ENCODE measurements at places on chromosomes 12 and 14.
A peak's percentile ranks its signal among the peaks of the same experiment; 100 is the strongest.

DNA sequence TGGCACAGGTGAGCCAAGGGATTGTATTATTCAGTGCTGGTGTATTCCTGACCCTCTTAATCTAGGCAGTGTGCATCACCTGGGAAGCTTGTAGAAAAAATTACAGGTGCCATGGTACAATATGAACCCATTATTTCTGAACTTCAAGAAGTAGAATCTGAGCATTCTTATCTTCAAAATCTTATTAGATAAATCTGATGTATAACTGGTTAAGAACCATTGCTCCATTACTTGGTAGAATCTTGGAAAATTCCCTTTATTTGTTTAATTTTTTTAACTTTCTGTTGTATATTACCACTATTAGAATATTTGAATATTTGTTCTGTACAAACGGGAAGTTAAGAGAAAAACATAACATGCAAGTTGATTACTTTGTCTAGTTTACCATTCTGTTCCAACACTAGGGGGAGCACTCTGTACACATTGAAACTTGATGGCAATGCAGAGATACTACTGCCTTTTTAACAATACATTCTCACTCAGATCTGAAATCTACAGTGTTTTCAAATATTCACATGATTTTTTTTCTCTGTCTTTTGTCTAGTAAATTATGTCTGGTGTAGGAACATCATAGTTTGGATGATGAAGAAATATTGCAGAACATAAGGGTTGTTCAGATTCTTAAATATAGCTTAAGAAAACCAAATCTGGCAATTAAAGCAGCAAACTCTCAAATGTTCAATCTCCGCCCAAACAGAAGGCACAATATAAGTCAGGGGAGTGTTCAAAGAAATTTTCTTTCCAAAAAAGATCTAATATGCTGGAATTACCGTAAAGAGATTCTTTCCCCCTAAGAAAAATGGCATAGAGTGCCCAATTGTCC is 196.6 kb downstream of the PCNX1 start:
- DNase-seq, result no peak

DNA sequence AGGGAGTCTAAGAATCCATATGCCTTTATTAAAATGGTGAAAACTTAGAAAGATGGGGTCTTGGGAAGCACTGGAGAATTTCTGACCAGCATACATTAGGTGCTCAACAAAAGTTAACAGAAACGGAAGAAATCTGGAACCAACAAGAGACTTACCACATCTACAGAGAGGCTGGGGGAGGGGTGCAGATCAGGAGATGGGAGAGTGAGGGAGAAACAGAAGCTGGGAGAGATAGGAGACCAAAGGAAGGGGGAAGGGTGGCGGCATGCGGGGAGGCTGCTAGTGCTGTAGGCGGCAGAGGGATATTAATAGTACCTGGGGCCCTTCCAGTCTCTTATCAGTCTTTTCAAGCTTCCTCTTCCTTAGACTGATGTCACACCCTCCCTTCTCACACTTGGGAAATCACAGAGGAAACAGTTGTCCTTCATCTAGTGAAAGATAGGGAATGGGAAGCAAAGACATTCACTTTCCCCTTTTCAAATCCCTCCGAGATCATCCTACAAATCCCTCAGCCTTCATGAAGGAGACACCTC is 18.1 kb downstream of the ZBTB39 start:
- no peak for DNase-seq

GRCh38 chr12:124597041-124597440 is 29.6 kb upstream of the NCOR2 start:
- DNase-seq, result no peak

DNA sequence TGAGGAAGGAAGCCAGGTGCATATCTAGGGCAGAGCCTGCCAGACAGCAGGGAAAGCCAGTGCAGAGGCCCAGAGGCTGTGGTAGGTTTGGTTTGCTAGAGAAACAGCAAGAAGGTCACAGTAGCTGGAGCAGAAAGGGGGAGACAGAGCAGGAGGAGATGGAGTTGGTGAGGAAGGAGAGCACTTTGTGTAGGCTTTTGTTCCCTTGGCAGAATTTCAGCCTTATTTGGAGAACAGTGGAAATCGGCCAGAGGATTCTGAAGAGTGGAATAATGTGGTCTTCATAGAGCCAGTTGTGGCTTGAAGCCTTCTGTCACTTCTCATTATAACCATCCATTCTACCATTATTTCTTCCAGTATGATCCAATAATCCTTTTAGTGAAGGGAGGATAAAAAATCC is 212.9 kb upstream of the FAR2 start:
- DNase-seq, result no peak

GRCh38 chr14:31229638-31230572 is 22.3 kb upstream of the HECTD1 start:
- no peak for DNase-seq

GRCh38 chr12:82383930-82384552 is 25.7 kb downstream of the METTL25 start:
- DNase-seq, result no peak

- DNase-seq, result no peak
Measured at GRCh38 chr14:93056840-93057585, 58.7 kb downstream of the ITPK1 start.

DNA sequence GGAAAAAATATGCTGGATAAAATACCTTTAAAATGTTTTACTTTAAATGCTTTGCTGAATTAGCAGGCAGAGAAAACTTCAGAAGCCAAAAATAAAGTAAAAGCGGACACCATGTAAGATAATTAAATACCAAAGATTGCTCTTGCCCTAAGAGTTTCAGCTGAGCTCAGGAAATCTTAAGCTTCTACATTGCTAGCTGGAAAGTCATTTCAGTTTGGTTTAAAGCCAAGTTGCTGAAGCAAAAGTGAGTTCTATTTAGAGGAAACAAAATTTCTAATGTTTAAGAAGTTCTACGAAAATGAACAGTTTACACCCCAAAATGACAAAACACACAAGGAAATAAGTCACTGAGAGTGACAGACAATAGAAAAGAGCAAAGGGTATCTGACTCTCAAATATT is 310.0 kb downstream of the ADAMTS20 start:
- DNase-seq, result no peak

DNA sequence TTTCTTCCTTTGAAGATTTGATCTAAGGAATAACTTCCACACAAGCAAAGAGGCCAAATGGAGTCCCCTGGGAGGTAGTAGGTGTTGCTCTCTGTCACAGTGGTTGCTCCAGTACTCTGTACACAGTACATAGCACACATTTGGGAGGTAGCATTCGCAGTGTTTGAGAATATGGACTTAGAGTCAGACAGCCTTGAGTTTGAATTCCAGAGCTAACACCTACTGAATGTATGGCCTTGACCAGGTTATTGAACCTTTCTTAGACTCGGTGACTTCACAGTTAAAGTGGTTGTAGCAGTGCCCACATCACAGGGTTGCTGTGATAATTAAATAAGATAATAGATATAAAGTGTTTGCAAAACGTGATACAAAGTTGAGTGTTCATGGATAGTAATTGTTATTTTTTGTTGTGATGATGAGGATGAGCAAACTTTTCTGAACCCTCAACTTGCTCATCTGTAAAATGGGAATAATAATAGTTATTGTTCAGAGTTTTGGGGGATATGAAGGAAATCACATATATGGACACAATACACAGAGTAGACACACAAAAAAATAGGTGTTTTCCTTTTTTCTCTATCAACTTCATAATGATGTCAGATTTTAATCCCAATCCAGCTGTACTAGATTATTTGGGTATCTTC is 271.6 kb upstream of the CRY1 start:
- DNase-seq, result no peak

GRCh38 chr12:100845095-100845494 is 50.5 kb downstream of the ANO4 start:
- DNase-seq, result no peak

DNA sequence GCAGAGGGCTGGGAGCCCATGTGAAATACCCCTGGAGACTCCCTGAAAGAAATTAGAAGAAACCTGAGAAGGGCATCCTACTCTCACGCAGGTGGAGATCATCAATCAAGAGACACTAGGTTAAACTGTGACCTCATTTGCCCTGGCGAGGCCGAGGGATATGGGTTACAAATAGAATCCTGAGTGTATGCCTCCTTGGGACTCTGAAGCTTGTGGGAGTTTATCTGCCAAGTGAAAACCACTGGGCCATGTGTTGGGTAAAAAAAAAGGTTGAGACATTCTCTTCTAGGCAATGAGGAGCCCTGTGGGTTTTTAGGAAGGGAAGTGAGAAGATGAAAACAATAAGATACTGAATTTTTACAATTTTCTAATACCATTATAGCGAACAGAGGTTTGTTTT is 160.7 kb upstream of the ARID2 start:
- no peak for DNase-seq

GRCh38 chr14:47040550-47040949 is 389.0 kb upstream of the RPL10L start:
- no peak for DNase-seq

DNA sequence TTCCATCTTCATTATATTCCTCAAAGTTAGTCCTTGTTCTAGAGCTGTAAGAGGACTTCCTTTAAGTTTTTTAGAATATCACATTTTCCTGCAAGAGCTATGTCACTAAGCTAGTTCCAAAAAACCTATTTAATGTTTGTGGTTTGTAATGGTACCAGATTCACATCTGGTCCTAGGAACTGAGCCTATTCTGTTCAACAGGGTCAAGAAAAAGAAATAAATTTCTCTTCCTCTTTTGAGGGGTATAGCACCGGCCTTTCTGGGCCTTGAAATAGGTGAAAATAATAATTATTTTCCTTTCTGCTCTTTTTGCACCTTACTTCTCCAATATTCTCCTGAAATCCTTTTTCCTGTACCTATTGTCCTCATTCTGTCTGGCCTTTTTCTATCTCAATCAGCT is 3.6 kb upstream of the STXBP6 start:
- DNase-seq, result no peak

- no peak for DNase-seq
Measured at GRCh38 chr12:96014943-96015599, 18.9 kb upstream of the HAL start.

DNA sequence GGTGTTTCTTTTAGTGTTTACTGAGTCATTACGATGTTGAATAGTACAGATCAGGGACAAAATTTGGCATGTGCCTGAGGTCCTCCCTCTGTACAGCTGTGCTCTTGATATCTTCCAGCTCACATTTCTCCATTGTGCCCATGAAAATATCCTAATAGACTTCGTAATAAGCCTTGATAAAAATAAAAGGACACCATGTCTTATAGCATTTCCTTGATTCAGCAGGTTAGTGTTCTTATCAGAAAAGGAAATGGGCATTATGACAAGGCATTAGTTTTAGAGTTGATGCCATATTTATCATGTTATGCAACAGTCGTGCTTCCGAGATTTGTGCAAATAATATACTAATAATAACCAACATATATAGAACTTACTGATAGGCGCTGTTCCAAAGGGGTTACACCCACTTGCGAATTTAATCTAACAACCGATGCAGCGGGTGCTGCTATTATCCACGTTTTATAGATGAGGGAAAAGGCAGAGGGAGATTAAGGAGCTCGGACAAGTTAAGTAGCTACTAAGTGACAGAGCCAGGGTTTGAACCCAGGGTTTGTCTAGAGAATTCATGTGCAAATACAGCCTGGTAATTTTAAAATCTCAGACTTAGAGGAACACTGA is 15.1 kb upstream of the WNK1 start:
- DNase-seq, result no peak

DNA sequence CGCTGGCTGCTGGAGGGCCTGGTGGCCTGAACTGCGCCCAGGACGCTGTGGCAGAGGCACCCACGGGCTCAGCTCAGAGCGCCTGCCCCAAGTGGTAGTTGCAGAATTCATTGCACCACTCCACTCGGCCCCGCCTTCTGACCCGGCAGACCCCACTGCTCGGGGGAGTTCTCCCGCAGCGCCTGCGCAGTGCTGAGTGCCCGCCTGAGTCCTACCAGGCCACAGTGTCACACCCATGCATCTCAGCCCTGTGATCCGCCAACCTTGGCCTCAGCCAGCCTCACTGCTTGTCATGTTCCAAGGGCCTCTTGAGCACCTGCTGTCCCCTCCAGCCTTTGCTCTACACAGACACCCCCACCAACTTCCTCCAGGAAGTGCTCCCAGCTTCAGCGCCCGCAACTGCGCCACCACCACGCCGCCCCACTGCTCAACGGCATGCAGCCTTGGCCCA is 12.2 kb downstream of the DEGS2 start:
- DNase-seq, result peak; percentile 60

Data from activated T-cell treated with anti-CD3 and anti-CD28 coated beads for 48 hours (primary cell).